ENCODE measurements at places on chromosomes 11 and 22. TPM values are rescaled to one million over a fixed set of nuclear protein-coding genes. Genes with fewer than 3 reads are reported as not detected.

DNA sequence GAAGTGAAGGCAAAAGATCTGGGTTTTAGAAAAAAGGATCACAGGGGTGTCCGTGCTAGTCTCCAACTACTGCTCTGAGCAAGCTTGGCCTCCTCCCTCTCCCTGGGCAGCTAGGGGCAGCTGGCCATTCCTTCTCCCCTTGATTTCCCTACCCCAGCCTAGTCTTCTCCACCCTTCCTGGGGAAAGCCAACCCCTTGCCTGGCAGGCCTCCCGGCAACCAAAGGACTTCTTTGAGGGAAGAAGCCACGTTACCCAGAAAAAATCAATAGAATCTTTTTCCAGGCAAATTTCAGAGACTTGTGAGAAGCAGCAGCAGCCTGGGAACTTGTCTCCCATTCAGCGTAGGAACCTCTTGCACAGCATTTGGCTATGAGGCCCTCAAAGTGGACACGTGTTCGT, 91.5 kb downstream of the MIAT start:
- no peak for DNase-seq

DNA sequence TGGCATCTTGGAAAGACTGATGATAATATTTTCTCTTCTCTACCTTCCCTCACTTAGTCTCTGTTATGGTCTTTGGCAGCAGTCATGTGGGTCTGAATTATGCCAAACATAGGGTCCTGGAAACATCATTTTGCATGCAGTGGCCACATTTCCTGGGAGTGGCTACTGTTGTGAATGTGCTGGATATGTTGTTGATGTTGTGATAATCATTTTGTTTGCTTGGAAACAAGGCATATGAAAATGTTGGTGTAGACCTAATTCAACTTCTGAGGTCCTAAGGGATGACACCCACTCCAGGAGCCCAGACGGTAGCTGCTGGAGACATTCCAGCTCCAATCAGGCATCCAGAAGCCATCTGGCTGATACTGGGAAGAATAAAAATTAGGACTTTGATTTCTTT, 109.7 kb downstream of the DCDC1 start:
- no peak for DNase-seq

GRCh38 chr11:103812680-103813079, 223.8 kb upstream of the DDI1 start:
- no peak for DNase-seq

- no peak for DNase-seq
Observed at GRCh38 chr11:73277467-73277866, 5.3 kb downstream of the P2RY6 start.

KCTD14 gene
- 5.4 TPM for total RNA-seq

Data from mesothelial cell of epicardium (in vitro differentiated cells).